ENCODE measurements at places on chromosomes 5 and 9. TPM values are rescaled to one million over a fixed set of nuclear protein-coding genes. Genes with fewer than 3 reads are reported as not detected.

The CDC20B gene
- total RNA-seq = not detected

The GAS1 gene
- total RNA-seq = 0.15 TPM

The ARSI gene
- not detected for total RNA-seq

The BTNL8 gene
- not detected for total RNA-seq

The LMX1B gene
- total RNA-seq = not detected

The FYB1 gene
- 2.7 TPM for total RNA-seq

DNA sequence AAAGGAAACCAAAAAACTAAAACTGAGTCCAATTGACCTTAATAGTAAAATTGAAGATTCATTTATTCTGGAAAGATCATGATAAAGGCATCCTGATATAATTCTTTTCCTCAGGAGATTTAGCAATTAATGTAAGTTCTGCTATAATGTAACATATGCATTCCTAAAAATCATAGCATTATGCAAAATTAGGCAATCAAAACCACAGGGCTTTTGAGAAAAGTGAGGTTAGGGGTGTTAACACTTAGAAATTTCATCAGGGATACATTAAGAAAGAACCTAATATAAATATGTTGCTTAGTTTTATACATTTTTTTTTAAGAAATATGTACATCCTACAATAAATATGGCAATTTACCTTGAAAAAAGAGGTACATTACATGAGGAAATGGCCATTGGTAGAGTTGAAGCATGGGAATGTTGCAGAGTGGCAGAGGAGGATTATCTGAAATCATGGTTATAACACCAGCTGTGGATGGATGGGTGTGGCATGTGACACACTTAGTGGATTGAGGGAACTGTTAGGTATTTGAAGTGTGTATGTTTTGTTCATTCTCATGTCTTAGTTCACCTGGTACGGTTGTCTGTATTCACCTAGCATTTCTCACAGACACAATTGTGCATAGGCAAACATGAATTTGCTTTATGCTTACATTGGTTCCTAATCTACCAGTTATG, 51.1 kb downstream of the CCNH start:
- DNase-seq = no peak

- DNase-seq = no peak
Observed at GRCh38 chr5:87390075-87390474, 22.7 kb downstream of the CCNH start.

DNA sequence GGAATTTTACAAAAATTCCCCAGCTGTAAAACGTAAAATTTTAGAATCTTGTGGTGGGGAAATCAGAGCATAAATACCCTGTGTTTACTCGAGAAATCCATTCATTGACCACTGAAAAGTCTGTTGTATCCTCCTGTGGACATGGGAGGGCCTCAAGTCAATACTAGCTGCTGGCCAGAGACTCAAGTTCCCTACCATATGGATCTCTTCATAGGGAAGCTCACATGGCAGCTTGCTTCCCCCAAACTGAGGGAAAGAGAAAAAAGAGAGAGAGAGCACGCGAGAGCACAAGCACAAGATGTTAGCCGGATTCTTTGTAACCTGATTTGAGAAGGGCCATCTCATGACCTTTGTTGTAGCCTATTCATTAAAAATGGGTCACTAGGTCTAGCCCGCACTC, 591.9 kb downstream of the LRRC70 start:
- no peak for DNase-seq

- peak; percentile 57 for DNase-seq
Observed at GRCh38 chr9:117354244-117354847, 60.5 kb downstream of the ASTN2 start.

DNA sequence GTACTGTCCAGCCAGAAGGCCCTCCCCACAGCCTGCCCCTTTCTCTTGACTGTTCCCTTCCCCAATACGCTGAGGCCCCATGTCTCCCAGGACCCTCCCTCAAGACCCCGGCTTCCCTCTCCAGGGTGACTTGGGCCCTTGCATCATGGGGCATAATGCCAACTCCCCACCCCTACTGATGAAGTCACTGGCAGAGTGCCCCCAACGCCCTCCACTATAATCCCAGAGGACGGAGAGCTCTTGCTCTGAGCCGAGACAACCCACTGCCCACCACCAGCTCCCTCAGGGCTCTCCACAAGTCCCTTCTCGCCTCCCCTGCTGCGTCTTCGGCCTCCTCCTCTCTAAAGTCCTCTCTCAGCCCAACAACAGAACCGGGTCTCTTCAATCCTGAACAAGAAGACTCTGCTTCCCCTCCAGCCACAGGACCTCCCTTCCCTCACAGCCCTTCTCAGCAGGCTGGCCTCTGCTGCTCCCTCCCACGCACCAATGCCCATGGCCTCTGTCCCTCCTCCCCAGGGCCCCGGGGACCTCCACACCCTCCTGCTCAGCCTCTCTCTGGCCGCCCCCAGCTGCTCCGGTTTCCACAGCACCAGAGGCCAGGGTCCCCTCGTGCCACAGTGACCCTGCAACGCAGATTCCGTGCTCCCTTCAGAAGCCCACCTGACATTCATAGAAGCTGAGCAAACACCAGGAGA, 47.6 kb downstream of the ADAMTS2 start:
- DNase-seq = no peak

- DNase-seq = no peak
Observed at GRCh38 chr9:79976257-79977073, 404.7 kb downstream of the TLE4 start.

DNA sequence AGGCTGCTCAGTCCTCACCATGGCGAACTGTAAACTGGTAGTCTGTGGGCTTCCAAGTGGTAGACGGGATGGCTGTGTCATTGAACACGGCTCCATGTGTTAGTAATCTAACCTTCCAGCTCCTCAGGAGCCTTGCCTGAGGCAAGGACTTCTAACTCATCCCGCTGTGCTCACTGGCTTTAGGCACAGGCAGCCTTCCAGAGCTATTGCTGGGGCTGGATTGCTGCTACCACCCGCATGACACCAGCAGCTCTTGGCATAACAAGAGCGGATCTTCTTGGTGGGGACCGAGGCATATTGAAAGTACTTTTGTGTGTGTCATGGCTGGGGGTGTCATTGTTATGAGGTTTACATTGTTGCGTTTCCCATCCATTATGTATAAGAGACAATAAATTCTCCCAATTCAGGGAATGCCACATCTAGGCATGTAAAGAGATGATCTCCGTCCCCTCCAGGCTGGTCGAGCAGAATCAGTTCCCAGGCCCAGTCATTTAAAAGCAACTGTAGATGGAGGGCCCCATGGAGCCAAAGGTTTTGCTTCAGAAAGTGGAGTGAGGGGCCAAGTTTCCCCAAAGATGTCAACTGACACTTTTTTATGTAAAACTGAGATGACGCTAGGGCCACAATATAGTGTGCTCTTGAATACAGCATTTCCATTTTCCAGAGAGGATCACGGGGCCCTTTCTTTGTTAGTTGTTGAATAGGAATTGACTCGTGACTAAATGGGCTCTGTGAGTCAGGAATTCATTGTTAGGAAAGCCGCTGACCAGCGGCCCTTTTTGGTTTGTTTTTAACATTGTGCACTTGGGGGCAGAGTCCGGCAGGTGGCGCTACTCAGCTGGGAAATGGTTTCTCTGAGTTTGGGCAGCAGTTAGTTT, 759.5 kb downstream of the TAF11L14 start:
- DNase-seq = peak; percentile 75
